ENCODE measurements at places on chromosomes 1 and 21.

DNA sequence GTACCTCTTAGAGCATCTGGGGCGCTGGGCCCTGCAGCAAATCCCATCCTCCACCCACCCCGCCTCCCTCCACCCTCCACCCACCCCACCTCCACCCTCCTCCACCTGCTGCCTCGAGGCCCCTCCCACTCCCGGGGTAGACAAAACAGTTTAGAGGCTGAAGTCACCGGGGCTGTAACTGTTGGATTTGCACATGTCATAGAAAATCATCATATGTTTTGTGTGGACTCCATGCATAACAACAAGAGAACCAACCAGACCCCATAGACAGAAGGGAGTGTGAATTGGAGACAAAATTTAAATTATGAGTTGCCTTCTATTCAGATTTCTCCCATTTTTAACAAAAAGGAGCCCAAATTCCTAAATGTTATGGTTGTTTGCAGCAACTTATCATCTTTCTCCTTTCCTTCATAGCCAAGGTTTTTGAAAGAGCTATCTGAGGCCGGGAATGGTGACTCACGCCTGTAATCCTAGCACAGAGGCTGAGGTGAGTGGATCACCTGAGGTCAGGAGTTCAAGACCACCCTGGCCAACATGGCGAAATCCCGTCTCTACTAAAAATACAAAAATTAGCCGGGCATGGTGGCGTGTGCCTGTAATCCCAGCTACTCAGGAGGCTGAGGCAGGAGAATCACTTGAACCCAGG is 28.2 kb upstream of the LGALS8 start:
- ATAC-seq: no peak

DNA sequence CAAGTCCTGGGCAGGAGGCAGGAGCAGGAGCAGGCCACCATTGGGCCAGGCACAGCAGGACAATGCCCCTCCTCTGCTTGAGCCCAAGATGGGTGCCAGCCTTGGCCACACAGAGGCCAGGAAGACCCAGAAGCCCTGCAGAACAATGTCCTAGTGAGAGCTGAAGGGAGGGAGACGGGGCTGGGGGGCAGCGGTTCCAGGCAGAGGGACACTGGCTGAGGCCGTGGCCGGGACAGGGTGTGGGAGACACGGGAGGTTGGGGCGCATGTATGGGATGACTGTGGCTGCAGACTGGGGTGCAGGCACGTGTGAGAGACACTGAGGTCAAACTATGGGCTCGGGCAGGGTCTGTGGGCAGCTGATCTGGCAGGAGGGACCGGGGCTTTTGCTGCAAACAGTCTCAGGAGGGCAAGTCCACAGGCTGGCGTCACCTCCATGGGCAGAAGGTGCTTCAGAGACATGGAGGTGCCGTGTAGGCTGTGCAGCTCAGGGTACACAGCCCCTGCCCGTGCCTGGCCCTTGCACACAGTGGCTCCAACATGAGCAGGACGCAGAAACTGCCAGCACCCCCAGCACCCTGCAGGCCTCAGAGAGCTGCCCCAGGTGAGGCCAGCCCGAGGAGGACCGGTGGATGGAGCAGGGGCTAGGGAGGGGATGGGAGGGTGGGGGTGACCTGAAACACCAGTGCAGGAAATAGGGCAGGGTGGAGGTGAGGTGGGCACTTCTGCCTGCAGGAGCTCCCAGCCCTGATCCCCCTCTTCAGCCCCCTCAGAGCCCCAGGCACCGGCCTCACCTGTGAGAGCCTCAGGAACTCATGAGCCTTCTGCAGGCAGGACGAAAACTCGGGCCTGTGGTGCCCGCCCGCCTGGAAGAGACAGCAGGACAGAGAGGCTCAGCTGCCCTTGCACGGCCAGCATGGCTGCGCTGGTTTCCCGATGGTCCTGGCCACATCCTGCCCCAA is 19.5 kb downstream of the LSS start:
- no peak for ATAC-seq

DNA sequence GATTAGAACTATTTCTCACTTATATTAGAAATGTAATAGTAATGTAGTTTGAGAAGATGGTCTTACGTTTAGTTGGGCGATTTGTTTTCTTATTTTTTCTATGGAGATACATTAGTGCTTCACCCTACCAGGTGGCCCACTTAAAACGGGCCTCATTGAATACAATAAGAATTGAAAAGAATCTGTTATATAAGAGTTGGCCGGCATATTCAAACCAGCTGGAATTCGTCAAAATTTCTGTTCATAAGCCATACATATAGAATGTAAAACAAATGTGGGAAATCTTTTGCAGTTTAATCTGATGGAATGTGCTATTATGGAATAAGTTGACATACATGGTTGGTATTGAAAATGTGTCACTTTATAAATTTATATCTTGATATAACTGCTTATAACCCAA is 96.4 kb upstream of the C1orf105 start:
- no peak for ATAC-seq

- no peak for ATAC-seq
Measured at GRCh38 chr1:231924180-231924579, 297.6 kb downstream of the DISC1 start.

- ATAC-seq: no peak
Measured at GRCh38 chr1:226974544-226975258, 34.6 kb downstream of the COQ8A start.

DNA sequence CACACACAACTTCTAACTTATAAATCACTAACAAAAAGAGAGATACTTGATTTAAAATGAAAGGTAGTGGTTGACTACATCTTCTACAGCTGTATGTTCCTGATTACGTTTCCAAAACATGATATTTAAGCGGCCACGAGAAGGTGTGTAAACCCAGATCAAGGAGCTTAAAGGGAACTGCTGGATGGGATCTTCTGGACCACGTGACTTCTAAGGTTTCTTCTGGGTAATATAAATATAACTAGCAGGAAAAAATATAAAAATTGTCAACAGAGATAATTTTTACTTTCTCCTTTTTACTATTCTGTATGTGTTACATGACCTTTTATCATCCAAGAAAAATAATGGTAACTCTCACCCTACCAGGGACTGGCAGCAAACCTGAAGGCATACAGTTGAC is 66.2 kb downstream of the TTLL7 start:
- ATAC-seq: no peak

GRCh38 chr1:211549092-211549711 is 29.8 kb downstream of the SLC30A1 start:
- no peak for ATAC-seq
